ENCODE measurements at places on chromosomes 11 and 22.

DNA sequence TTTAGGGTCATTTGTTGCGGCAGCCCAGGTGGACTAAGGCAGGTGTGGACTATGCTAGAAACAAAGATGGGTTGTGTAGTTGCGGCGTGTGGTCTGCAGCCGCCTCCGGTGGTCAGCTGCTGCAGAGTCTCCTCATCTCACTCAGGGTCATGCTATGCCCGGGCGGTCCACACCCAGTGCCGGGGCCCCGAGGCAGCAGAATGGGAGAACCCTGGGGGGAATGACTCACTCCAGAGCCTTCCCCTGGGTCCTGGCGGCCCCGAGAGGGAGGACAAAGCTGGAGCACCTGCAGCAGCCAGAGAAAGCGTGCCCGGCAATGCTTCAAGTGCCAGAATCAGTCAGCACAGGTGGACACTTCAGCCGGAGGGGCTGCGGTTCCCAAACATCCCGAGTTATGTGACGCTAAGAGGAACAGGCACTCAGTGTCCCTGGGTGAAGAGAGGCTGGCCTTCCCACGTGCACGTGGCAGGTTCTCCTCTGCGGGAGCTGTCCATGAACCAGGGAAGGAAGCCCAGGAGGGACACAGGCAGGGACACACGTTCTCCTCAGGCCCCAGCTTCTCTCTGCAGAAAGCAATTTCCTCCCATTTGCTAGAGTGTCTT, 289.6 kb upstream of the B3GAT1 start:
- no peak for DNase-seq

DNA sequence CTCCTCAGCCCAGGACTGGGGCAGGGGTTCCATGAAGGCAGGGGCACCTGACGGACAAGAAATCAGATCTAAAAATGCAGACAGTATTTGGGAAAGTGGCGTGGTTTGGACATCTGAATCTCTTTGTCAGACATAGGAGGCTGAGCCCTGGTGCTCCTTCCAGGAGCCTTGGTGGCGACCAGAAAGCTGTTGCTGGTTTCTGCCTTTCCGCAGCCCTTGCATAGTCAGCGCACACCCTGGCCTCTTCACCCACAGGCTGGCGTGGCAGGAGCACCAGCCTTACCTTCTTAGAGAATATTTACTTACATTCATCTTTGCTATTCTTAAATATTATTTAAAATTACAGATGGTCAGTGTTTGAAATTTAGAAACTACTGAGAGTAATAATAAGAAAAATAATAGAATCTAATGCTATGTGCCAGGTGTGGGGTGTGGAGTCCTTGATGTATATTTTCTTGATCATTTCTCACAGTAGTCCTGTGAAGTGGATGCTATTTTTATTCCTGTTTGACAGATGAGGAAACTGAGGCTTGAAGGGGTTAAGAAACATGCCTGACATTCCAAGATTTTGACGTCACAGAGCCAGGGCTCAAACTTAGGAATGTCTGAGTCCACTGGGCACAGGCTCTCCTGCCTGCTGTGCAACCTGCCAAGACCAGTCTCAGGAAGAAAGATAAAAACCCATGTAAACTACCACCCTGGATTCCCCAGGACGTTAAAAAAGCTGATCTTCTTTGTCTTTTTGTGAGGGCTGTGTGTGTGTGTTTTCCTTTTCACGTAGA, 51.6 kb downstream of the TBC1D22A start:
- DNase-seq, result peak; percentile 39

DNA sequence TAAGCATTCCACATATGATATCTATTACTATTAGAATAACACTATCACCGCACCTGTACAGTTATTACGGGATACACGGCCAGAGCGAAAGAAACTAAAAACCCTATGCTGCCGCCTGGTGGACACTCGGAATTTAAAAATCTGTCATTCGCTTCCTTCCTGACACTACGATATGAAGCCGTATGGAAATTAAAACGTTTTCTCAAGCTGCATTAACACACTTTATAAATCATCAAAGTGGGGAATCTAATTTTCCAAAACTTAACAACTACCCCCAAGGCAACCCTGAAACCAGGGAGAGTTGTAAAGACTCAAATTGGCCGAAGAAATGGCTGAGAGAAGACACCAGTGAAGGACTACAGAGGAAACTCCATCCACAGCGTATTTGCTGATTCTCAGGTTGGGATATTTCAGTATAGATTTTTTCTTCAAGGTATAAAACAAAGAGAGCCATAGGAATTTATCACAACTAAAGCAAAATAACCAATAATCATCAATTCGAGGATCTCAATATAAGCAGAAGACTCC, 1.4 kb downstream of the CCDC73 start:
- no peak for DNase-seq

- DNase-seq, result no peak
Measured at GRCh38 chr11:71519546-71519945, 7.5 kb upstream of the KRTAP5-7 start.

DNA sequence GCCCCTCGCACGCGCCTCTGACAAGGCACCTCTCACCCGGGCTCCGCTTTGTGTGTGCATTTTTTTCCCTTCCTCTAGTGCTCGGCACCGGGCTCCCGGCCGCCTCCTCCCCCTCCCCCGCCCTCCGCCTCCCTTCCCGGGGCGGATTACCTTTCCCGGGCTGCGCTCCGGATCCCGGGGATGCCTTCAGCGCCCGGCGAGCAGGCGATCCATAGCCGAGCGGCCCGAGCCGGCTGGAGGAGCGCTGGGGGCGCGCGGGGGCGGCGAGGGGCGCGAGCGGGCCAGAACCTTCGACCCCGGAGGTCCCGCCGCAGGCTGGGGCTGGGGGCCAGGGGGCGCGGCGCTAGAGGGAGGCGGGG, 282 bp downstream of the MPPED2 start:
- DNase-seq, result no peak

- no peak for DNase-seq
Measured at GRCh38 chr22:19061471-19062138, 60.6 kb downstream of the DGCR2 start.

Data from foreskin keratinocyte (primary cell).